NCI-H526 (cell line): ENCODE measurements at places on chromosomes 4 and X.

GRCh38 chr4:113446019-113446418 is 315.5 kb downstream of the CAMK2D start:
- DNase-seq: no peak

GRCh38 chr4:8721621-8722020 is 129.1 kb downstream of the CPZ start:
- DNase-seq: no peak

DNA sequence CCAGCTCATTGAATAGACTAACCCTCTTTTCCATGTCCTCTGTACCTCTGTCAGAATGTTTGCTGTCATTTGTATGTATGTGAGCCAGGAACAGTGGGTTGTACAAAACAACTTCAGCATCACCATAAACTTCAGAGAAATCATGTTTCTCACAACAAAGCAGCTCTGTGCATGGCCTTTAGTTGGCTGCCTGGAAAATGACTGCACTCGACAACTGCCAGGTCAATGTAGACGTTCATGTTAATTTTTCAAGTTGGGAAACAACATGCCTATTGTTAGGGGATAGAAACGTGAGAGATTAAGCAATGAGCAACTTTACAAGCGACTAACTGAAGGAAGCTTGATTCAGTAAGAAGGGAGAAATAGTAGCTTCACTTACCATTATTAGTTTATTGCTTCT is 17.9 kb upstream of the CXCL11 start:
- DNase-seq: peak; percentile 73

DNA sequence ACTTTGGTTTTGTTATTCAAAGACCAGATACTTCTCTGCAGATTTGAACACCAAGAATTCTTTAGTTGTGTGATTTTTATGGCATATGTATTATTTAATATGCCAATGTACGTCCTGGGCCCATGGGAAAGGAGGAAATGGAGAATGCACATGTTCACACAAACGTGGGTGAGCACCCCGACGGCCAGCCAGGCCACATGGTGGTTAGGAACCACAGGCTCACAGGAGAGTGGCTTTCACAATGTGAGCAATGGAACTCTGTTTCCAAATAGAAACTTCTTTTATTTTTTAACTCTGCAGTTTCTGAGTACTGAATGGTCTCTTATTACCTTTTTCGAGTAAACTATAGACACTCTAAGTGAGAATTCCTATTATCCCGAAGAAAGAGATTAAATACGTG is 58.0 kb upstream of the UNC5C start:
- no peak for DNase-seq

DNA sequence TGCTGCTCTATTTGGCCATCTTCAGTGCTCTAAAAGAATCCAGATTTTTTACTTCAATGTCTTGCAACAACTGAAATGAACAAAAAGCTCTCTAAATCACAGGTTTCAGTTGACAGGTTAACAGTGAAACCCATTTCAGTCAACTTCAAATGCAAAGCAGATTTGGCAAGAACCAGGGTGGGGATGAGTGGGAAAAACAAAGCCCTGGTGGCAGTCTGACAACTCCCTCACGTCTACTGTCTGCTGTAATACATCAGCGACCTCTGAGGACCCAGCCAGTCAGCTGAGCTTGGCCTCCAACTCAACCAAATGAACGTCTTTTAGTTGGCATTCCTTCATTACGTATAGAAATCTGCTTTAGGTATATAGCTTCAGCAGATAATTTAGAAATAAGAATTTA is 95.8 kb downstream of the COL25A1 start:
- DNase-seq: peak; percentile 23

- no peak for DNase-seq
These were observed 959.6 kb upstream of the NDST4 start for GRCh38 chr4:116073051-116073450.

DNA sequence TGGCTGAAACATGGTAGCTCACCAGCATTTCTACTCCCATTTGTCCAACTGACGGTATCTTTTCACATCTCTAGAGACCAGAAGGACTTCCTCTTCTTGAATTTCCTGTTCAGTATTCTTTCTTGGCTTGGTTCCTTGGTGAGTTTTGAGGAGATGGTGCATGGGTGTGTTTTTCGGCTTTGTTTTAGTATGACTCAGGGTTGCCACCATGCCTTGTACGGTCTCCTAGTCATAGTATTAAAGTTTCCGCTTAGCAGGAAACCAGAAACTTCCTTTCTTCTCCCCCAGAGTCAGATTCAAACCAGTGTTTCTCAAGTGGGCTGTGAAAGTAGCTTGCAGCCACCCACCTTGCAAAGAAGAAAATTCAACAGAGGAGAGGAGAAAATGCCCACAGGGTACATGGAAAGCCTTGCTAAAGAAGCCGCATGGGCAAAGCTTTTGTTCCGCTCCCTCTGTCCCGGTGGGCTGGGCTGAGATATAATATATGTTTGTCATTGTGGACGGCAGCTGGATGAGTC is 5.7 kb downstream of the CD99 start:
- DNase-seq: no peak

DNA sequence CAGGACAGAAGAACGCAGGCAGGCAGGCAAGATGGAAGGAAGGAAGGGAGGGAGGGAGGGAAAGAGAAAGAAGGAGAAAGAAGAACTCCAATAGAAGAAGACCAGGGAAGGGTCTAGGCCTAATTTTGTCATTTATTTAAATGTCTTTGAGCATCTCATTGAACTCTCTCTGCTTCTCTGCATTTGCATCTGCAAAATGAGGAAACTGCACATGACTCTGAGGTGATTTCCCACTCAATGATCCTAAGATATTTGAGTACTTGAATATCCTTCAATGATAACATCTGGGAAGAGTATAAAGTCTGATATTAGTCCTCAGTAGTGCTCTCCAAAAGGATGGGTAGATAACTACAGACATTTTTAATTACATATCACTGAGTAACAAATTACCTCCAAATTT is 33.1 kb upstream of the RBPJ start:
- DNase-seq: no peak

DNA sequence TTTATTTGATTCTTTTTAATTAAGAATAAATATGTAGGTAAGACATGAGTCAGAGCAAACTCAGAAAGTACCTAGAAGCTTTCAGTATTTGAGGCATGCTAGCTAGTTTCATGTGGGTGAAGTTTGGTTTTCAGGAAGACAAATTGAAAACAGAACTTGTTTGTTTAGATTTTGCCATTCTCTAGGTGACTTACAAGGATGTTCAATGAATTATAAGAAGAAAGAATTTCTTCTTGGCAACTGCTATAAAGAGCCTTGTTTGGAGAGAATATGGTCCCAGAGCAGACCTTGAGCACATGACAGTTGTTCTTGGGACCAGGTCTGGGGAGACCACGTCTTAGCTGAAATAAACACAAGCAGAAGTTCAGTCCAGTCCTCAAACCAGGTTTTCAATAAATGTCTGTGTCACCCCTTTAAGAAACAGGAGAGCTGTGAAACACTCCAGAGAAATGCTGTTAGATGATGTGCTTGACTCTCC is 38.0 kb upstream of the IL21 start:
- no peak for DNase-seq

GRCh38 chr4:61198686-61199085 is 1.4 kb upstream of the ADGRL3 start:
- no peak for DNase-seq

- DNase-seq: no peak
These were observed 43.1 kb upstream of the WDR1 start for GRCh38 chr4:10159671-10160070.

DNA sequence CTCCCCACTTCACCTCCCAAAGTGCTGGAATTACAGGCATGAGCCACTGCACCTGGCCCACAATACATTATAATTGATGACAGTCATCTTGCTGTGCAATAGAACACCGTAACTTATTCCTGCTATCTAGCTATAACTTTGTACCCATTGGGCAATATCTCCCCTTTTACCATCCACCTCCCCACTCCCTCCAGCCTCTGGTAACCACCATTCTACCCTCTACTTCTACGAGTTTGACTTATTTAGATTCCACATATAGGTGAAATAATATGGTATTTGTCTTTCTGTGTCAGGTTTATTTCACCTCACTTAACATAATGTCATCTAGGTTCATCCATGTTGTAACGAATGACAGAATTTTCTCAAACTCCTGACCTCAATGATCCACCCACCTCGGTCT is 8.2 kb upstream of the TEX11 start:
- no peak for DNase-seq

GRCh38 chrX:21565025-21565424 is 93.1 kb downstream of the KLHL34 start:
- DNase-seq: no peak

- DNase-seq: no peak
These were observed 20.1 kb upstream of the CXCR3 start for GRCh38 chrX:71638409-71638808.

GRCh38 chrX:10470009-10470408 is 150.4 kb downstream of the MID1 start:
- DNase-seq: no peak
